ENCODE measurements at places on chromosomes 3 and 15. TPM values are rescaled to one million over a fixed set of nuclear protein-coding genes. Genes with fewer than 3 reads are reported as not detected.

MAP6D1 gene
- not detected for total RNA-seq

- DNase-seq: no peak
- H3K4me3 ChIP-seq: no peak overlapping the region
- H3K27me3 ChIP-seq: no peaks in the 10 kb centered on the region
- H3K36me3 ChIP-seq: no peaks in the 10 kb centered on the region
These were observed 99.1 kb downstream of the CPN2 start for GRCh38 chr3:194251891-194252560.

- no peaks in the 10 kb centered on the region for H3K4me1 ChIP-seq
- peak; percentile 31 for DNase-seq
These were observed 29.5 kb upstream of the ETV5 start for GRCh38 chr3:186138272-186138981.

GRCh38 chr3:100412912-100413590, 11.7 kb downstream of the LNP1 start:
- H3K27ac ChIP-seq: no peak overlapping the region
- H3K4me1 ChIP-seq: no peaks in the 10 kb centered on the region
- H3K4me3 ChIP-seq: no peak overlapping the region
- no peak for DNase-seq
- H3K36me3 ChIP-seq: no peaks in the 10 kb centered on the region

DNA sequence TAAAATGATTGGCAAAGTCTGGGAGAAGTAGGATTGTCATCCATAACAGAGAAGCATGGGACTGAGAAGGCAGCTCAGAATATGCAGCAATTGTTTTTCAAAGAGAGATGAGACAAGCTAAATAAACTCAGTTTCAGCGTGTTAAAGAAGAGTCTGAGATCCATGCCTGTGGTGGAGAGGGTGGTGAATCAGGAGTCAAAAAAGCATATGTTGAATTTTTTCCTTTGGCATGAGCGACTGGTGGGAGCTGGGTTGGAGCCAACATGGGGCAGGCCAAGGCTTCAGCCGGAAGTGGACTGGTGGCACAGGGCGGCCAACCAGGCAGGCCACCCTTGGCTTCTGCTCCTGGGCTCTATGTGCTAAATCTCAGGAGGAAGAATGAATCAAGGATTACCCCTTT, 102.0 kb downstream of the SST start:
- no peaks in the 10 kb centered on the region for H3K27me3 ChIP-seq
- no peak overlapping the region for H3K4me3 ChIP-seq
- H3K36me3 ChIP-seq: no peaks in the 10 kb centered on the region
- peaks cover 8% of the 10 kb centered on the region for H3K4me1 ChIP-seq
- no peak overlapping the region for H3K27ac ChIP-seq
- no peak for DNase-seq

GRCh38 chr3:171021377-171021776, 5.1 kb downstream of the SLC2A2 start:
- no peaks in the 10 kb centered on the region for H3K27me3 ChIP-seq
- no peaks in the 10 kb centered on the region for H3K4me1 ChIP-seq
- DNase-seq: no peak
- H3K4me3 ChIP-seq: no peak overlapping the region
- H3K27ac ChIP-seq: no peak overlapping the region
- H3K36me3 ChIP-seq: no peaks in the 10 kb centered on the region

DNA sequence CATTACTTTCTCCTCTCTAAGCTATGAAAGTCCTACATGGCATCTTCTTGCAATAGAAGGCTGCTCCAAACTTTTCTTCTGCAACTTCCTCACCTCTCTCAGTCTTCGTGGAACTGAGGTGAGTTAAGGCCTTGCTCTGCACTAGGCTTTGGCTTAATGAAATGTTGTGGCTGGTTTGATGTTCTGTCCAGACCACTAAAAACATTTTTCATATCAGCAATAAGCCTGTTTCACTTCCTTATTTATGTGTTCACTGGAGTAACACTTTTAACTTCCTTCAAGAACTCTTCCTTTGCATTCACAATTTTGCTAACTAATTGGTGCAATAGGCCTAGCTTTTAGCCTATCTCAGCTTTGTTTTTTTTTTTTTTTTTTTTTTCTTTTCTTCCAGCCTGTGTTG, 335.3 kb upstream of the NECTIN3 start:
- no peak overlapping the region for H3K27ac ChIP-seq
- H3K4me3 ChIP-seq: no peak overlapping the region
- H3K36me3 ChIP-seq: no peaks in the 10 kb centered on the region

PLXND1 gene
- 53.1 TPM for total RNA-seq

TLR9 gene
- total RNA-seq: not detected

All from stomach (tissue), 19 donors.